Activated CD4-positive, alpha-beta T cell treated with anti-CD3 and anti-CD28 coated beads, Interleukin-2, amount 50 U/mL, for 24 hours (primary cell): ENCODE measurements at places on chromosomes 4 and X.

DNA sequence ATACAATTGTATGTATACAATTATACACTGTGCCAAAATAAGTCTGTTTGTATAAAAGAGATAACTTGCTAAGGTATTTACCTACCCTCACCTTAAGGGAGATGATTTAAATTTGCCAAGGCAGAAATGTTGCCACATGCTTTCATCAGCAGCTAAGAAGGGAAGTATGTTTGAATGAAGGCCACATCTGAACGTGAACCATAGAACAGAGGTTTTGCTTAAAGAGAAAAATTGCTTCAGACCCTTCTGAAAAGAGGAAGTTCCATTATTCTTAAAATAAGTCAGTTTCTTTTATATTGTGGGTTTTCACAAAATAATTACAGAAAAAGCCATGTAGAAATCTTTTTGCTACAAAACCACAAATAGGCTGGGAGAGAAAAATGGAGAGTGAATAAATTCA is 621.5 kb upstream of the HTR2C start:
- no peak for DNase-seq

DNA sequence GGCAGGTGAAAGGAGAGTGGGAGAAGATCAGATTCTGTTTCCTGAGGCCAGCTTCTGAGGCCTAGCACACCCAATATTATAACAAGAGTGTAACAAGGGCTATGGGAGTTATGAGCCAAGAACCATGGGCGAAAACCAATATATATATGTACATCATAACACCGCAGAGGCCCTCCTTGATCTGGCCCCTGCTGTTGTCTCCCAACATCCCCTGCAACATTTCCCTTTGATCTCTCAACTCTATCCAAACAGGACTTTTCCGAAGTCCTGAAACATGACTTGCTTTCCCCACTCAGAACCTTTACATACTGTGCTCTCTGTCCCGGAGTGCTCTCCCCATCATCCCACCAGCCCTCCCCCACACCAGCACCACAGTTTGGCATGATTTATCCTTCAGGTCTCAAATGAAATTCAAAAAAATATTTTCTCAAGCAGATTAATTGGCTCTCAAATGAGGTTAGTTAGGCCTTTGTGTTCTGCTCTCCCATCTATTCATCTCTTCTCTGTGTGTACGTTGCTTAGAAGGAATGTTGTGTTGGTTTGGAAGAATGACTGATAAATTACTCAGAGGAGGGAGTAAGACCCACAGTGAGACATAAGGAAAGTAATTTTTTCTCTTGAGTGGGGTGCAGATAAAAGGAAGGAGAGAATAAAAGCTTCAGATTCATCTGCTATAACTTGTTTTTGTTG is 58.1 kb upstream of the SMIM10 start:
- DNase-seq = no peak

GRCh38 chr4:173498023-173498422 is 32.0 kb downstream of the HAND2 start:
- no peak for DNase-seq

- no peak for DNase-seq
Observed at GRCh38 chrX:52363247-52363883, 5.5 kb upstream of the XAGE2 start.

- DNase-seq = no peak
Observed at GRCh38 chr4:139511320-139511719, 44.7 kb downstream of the SETD7 start.
